ENCODE measurements at places on chromosomes 2 and 18.
A peak's percentile ranks its signal among the peaks of the same experiment; 100 is the strongest.

GRCh38 chr2:236967499-236967783 is 118.2 kb upstream of the COPS8 start:
- no peak for DNase-seq

DNA sequence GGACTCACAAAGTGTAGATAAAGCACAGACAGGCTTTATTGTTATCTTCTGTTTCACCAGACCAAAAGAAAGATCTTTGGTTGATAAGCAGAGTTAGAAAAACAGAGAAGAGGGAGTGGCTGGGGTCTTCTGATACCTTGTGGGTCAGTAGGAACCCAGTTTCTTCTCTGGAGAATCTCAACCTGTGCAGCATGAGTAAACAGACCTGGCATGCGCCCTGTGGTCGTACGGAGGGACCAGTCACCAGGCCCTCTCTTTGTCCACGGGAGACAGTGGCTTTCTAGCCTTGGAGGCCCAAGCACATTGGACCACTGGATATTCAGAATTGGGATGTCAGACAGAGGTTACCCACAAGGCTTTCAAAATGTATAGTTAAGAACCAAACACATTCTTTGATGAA is 418.9 kb upstream of the FANCL start:
- DNase-seq, result no peak

- DNase-seq, result peak; percentile 25
Observed at GRCh38 chr18:45774065-45774521, 50.1 kb downstream of the SLC14A1 start.

DNA sequence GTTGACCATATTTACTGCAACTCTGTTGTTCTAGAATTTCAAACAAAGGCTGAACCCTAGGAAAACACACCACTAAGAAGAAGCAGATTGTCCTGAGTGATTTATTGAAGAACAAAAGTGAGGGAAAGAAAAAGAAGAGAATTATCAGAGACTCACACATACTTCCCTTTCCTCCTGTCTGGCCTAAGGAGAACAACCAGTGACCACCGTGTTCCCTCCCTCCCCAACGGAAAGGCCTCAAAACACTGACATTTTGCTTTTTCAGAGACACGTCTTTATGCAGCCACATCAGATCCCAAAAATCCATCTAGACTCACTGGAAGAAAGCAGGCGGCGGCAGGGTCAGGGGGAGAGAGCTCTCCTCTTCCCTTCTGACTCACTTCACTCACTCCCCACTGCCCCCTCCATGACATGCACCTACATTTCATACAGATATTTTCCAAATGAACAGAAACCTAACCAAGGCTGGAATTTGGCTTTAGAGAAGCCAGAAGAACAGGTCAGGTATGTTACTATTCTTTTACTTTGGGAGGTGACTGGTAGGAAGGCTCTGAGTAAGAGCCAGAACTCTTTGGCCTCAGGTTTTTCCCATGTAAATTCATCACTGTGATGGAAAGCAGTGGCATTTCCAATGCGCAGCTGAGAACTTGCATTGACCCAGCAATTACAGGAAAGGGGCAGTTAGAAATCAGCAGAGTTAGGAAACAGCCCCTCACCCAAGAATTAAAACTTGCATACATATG is 169.9 kb downstream of the BCL11A start:
- DNase-seq, result no peak

DNA sequence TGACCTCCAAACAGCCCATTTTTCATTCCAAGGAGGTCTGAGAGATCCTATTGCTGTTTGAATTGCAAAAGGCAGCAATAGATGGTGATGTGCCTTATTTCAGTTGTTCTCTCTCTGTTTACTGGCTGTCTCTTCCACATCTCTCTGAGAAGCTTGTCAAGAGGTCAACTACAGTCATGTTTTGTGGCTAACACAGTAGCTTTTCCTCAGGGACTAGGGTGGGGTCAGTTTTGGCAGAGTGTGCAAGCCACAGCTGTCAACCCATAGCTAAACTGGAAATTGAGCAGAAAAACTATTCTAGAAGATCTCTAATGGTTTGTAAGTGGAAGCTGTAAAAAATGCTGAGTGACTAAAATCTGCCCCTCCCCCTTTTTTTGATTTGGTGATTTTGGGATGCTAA is 67.1 kb downstream of the DIS3L2 start:
- peak; percentile 36 for DNase-seq

DNA sequence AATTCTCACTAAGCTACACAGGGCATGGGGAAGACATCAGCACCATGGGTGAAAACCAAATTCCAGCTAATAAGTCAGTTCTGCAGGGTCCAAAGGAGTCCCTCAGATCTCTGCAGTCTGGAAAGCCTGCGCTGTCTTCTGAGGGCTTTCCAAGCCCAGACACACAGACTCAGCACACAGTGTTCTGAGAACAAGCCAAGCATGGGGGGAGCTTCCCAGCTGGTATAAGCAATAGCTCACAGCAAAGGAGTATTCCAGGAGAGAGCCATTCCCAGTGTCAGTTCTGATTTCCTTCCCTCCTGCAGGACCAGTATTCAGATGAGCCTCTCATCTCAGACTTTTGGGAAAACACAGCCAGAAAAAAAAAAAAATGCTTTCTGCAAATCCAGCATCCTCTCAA is 370.8 kb downstream of the TNS1 start:
- DNase-seq, result no peak

DNA sequence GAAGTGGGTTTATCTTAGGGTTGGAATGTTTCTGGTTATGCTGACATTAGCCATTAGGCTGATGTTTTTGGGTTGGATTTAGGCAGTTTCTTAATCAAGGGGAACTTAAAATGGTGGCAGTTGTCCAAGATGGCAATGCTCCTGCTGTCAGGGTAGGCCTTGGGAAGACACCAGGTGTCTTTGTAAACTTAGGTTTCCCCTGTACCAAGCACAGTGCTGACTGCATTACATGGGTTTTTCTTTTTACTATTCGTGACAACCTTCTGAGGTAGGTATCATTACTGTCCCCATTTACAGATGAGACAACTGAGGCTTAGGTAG is 528 bp upstream of the ATG16L1 start:
- DNase-seq, result no peak

DNA sequence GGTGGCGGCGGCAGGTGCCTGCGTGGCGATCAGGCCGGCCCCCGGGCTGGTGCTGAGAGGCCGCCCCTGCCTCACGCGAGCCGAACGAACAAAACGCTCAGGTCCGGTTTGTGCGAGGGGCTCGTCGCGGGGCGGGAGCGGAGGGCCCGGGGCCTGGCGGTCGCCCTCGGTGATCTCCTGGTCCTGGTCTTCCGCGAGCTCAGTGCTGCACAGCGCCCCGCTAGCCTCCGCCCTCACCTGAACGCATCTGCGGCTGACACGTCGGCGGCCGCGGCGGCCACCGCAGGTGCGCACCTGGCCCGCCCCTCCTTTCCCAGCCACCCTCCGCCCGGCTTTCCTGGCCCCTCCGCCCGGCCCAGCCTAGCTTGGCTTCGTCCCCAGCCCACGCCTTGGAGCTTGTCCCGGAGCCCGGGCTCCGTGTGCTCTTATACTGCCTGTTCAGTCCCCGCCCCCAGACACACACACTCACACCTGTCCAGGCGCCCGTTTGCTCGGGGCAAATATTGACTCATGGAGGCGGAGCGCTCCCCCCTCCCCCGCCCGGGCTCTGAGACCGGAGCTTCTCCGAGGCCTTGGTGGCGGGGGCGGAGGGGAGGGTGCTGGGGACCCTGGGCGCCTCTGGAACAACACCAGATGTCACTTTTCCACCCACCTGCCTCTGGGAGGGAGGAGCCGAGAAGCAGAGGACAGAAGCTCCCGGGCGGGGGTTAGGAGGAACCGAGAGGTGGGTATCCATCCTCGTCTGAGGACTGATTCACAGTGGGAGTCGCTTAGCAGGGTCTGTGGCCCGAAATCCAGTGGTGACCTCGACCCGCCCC is 8.6 kb upstream of the CRYBA2 start:
- no peak for DNase-seq

GRCh38 chr2:10301941-10302478 is 694 bp upstream of the HPCAL1 start:
- no peak for DNase-seq
